ENCODE measurements at places on chromosomes 16 and 17.

- peak; percentile 26 for DNase-seq
Measured at GRCh38 chr16:79372503-79373184, 227.9 kb downstream of the MAF start.

- no peak for DNase-seq
Measured at GRCh38 chr16:6019490-6019991, 921.9 kb upstream of the EEF2KMT start.

GRCh38 chr17:68512960-68513474 is 787 bp downstream of the PRKAR1A start:
- DNase-seq = no peak

DNA sequence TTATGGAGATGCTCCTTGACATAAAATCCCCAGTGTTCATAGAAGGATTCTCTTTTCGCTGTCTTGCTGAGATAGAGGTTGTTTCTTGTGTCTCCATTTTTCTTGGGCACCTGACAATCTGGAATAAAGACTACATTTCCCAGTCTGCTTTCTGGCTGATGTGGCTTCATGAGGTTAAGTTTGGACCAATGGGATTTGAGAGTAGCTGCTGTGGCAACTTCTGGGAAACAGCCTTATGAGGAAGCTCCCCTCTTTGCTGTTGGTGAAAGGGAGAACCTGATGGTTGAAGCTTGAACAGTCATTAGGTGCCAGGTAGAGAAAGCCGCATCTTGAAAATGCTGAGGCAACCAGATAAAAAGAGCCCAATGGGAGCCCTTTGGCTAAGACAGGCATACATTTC is 24.4 kb downstream of the HS3ST4 start:
- no peak for DNase-seq

All from stimulated activated CD4-positive, alpha-beta T cell treated with anti-CD3 and anti-CD28 coated beads, Interleukin-4, amount 100 ng/mL, for 1 hour (primary cell).